Right forelimb (tissue), 1 donor: ENCODE measurements at places on chromosomes 11 and 22.

DNA sequence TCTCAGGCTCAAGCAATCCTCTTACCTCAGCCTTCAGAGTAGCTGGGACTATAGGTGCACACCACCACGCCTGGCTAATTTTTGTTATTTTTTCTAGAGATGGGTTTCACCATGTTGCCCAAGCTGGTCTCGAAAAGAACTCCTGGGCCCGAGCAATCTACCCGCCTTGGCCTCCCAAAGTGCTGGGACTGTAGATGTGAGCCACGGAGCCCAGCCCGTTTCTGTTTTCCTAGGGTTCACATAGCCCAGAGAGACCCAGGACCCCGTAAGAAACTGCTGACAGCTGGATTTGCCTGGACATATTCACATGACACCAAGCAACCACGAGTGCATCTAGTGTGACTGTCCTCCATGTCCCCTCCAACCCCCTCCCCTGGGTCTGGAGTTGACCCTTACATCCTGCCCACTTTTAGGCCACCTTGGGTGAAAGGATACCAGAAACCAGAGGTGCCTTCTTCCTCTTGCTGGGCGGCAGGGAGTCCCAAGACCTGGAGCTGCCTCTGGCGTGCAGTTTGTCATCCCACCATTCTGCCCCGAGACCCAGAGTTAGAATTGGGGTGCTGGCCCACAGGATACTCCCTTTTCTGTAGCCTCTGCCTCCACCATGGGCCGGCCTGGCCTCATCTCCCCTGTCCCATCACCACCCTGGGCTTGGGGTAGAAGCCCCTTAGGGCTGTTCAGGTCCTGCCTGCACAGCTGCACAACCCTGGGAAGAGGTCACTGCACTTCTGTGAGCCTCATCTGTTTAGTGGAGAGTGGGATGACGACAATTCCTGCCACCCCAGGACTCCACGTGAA lies 3.7 kb upstream of the RIN1 start:
- DNase-seq, result no peak

GRCh38 chr22:25702040-25702439 lies 39.9 kb upstream of the MYO18B start:
- DNase-seq, result no peak

DNA sequence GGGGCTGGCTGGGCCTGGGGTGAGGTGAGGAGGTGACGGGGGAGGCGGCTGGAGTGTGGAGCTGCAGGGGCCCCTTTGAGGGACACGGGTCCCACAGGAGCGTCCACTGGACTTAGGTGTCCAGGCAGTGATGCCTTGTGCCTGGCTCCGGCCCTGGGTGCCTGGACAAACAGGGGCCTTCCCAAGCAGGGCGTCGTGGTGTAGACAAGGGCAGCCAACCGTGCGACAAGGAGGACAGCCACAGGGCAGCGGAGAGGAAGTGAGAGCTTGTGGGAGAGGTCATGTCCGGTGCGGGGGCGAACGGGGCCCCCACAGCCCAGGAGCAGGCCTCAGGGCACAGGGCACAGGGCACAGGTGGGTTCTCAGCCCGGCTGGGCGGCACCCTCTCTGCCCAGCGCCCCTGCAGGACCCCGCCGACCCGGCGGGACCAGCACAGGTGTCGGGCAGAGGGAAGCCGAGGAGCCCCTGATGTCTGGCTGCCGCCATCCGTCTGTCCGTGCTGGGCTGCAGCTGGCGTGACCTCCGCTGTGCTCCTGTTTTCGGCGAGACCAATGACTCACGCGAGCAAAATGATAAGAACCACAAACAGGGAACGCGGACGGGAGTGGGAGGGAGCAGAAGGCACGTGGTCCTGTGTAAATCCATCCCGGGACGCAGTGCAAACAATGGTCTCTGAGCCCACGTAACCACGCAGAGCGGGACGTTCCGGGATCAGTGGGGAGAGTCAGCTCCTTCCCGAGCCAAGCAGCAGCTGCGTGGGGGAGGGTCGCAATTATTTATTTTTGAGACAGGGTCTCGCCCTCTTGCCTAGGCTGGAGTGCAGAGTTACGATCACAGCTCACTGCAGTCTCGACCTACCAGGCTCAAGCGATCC lies 49.1 kb upstream of the A4GALT start:
- DNase-seq, result no peak

GRCh38 chr22:40583053-40583741 lies 53.3 kb downstream of the MRTFA start:
- DNase-seq, result no peak

GRCh38 chr11:72451831-72452376 lies 17.6 kb upstream of the CLPB start:
- DNase-seq, result no peak

GRCh38 chr11:35800970-35801953 lies 138.7 kb downstream of the TRIM44 start:
- no peak for DNase-seq
